Esophagus mucosa (tissue), 1 donor: ENCODE measurements at places on chromosomes 1 and 21.
A peak's percentile ranks its signal among the peaks of the same experiment; 100 is the strongest.

- no peak for ATAC-seq
Measured at GRCh38 chr21:33661146-33661545, 18.8 kb downstream of the ITSN1 start.

GRCh38 chr1:46114925-46115603, 17.4 kb downstream of the PIK3R3 start:
- ATAC-seq: no peak

DNA sequence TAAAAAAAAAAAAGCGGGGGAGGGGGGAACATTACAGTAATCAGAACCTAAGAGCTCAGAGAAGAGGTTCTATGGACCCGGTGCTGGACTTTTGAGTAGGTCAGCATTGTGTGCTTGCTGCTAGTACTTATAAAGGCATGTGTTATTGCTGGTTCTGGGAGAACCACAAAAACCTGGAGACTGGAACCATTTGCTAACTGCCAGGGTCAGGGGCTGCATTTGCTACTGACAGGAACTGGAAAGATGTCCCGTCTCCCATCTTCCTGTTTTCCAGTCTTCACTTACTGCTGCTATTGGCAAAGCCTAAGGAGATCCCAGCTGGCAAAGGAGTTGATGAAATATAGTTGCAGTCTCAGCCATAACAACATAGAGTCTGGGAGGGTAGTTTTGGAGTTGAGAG, 4.3 kb downstream of the RNF2 start:
- no peak for ATAC-seq

GRCh38 chr1:40711465-40712404, 20.2 kb downstream of the NFYC start:
- peak; percentile 65 for ATAC-seq
